ENCODE measurements at places on chromosomes 16 and 17.

DNA sequence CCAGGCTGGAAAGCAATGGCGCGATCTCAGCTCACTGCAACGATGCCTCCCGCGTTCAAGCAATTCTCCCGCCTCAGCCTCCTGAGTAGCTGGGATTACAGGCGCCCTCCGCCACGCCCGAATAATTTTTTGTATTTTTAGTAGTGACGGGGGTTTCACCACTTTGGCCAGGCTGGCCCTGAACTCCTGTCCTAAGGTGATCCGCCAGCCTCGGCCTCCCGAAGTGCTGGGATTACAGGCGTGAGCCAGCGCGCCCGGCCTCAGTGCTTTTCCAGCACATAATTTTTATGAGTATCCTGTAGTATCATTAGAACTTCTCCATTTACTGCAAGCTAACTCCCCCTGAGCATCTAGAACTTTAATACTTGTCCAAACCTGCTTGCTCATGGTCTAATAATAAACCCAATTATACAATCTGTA is 1.8 kb downstream of the UBE2G1 start:
- no peaks in the 10 kb centered on the region for H3K27me3 ChIP-seq
- DNase-seq = no peak
- peak overlapping the region; percentile 75 for H3K4me3 ChIP-seq
- no peaks in the 10 kb centered on the region for H3K36me3 ChIP-seq

DNA sequence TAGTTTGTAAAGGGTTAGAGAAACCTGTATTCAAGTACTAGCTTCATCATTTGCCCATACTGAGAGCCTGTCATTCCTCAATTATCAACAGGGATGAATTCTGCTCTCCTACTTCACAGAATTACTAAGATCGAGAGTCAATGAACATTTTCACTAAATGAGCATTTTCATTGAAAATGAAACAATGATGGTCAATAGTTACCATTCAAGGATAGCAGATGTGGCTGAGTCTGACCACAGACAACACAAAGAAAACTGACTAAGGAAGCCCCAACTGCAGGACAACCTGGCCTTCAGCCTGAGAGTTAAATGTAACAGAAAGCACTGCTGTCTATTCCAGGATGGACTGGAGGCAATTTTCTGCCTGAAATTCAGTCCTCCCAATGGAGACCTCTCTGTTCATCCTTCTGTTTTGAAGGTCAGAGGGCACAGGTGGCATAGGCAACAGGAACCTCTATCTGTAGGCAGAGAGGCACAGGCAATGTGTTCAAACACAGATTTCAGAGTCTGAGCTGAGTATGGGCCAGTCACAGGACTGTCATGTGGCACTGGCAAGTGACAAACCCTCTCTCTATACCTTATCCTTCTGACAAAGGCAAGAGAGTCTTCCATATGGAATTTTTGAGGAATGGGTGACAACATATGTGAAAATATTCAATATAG is 19.5 kb downstream of the TRAF4 start:
- peaks cover 21% of the 10 kb centered on the region for H3K36me3 ChIP-seq
- H3K27me3 ChIP-seq = no peaks in the 10 kb centered on the region
- H3K27ac ChIP-seq = no peak overlapping the region
- H3K4me1 ChIP-seq = no peaks in the 10 kb centered on the region

DNA sequence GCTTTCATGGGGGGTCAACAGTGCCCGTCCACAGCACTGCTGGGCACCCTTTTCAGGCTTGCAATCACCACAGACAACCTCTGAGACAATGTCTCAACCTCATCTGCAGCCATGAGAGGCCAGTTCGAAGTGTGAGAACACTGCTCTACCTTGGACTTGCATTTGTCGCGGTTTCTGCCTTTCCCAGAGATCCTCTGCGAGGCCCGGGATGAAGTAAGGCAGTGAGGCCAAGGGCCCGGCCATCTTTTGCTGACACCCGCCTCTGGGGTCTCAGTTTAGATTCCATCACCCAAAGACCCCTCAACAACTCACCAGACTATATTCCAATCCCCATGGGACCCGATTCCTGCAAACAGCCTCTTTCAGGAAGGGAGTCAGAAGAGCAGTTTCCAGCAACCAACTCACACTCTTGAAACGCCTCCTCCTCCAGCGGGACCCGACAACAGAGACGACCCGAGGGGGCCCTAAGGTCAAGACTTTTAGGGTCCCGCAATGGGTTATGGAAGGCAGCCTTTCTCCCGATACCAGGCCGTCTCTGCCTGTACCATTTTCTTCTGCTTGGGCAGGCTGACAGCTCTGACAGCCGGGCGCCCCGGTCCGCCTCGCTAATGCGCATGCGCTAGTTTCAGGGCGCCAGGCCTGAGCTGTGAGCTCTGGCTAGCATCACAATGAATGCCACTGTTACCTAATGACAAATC is 576.0 kb downstream of the KCNJ18 start:
- no peaks in the 10 kb centered on the region for H3K27me3 ChIP-seq
- H3K36me3 ChIP-seq = no peaks in the 10 kb centered on the region
- H3K4me3 ChIP-seq = no peak overlapping the region
- no peak for DNase-seq

- H3K27me3 ChIP-seq = no peaks in the 10 kb centered on the region
- H3K4me3 ChIP-seq = peak overlapping the region; percentile 23
- peak overlapping the region; percentile 90 for H3K27ac ChIP-seq
- peak; percentile 94 for DNase-seq
Observed at GRCh38 chr17:40113110-40113906, 8.5 kb upstream of the MSL1 start.

DNA sequence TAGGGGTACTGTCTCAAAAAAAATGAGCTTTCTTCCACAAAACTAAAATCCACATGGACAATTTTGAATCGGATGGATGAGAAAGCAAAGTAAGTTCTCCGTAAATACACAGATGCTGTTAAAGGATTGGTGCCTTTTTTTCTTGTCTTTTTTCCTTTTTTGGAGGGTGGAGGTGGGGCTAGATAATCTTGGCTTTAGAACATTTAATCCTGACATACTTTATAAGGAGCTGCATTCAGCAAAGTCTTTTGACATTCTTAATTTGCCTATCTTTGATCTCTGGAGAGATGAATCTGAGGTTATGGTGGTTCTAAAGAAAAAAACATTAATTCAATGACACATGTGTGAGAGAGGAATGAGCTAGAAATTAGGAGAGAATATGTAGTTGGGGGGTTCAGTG is 312.3 kb upstream of the KCNJ16 start:
- H3K27me3 ChIP-seq = no peaks in the 10 kb centered on the region
- H3K36me3 ChIP-seq = no peaks in the 10 kb centered on the region
- no peak for DNase-seq
- H3K4me3 ChIP-seq = no peak overlapping the region
- H3K4me1 ChIP-seq = no peaks in the 10 kb centered on the region
- H3K27ac ChIP-seq = no peak overlapping the region

DNA sequence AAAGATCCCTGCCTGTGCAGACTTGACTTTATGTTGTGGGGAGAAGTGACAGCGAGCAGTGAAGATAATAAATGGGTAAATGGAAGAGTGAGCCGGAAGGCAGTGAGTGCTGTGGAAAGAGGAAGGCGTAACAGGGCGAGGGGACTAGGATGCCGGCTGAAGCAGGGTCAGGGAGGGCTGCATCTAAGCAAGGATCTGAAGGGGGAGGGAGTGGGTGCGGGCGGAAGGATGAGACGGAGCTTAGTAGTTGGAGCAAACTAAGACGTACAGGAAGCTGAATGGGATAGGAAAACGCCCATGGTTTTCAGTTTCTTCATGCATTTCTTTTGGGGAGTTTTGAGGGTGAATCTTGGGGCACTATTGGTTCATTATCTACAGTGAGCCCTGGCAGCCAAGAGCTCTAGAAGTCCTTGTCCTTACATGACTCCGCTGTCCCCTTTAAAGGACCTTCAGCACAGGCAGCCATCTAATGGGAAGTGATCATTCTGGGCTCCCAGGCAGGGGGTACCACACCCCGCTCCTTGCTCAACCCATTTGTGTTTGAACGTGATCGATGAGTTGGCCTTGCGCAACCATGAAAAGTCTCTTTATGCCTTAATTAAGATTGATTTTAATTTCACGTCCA is 10.4 kb upstream of the NAT9 start:
- no peaks in the 10 kb centered on the region for H3K27me3 ChIP-seq
- no peaks in the 10 kb centered on the region for H3K36me3 ChIP-seq
- DNase-seq = no peak
- H3K27ac ChIP-seq = no peak overlapping the region
- no peaks in the 10 kb centered on the region for H3K4me1 ChIP-seq
- H3K4me3 ChIP-seq = no peak overlapping the region

GRCh38 chr16:17469011-17469740 is 1.6 kb downstream of the XYLT1 start:
- DNase-seq = no peak
- H3K27ac ChIP-seq = no peak overlapping the region
- H3K36me3 ChIP-seq = no peaks in the 10 kb centered on the region

DNA sequence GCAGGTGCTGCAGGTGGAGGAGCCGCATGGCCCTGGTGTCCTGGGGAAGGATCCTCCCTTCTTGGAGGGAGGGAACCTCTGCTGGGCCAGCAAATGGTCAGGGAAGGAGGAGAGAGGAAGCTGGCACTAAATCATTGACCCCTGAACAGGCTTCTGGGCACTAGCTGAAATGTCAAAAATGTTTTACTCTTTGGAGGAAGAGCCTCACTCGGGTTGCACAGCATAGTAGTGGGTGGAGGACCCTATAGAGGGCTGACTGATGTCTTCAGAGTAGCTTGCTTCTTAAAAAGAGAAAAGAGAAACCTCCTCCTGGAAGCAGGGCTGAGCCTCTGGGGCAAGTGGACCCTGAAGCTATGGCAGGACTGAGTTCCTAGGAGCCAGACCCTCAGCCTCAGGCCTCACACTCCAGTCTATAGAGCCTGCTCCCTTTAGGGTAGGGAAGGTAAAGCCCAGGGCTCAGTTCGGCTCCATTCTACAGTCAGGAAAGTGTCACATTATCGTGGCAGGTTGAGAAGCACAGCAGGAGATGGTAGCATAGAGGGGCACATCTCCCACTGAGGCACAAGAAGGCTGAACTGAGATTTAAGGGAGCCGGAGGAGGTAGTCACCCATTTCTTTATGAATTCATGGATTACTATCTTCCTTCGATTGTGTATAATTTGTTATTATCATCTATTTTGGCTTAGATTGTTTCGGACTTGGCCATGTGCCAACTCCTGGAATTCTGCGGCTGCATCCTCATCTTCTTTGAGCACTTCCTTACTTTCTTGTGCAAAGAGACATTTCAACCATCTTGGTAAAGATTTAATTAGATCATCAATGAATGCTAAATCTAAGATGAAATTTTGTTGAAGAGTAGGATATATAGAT is 7.3 kb upstream of the CUEDC1 start:
- H3K36me3 ChIP-seq = no peaks in the 10 kb centered on the region
- no peak for DNase-seq
- no peak overlapping the region for H3K4me3 ChIP-seq
- H3K27ac ChIP-seq = no peak overlapping the region

GRCh38 chr16:2766430-2767139 is 10.5 kb downstream of the ELOB start:
- H3K27me3 ChIP-seq = peaks cover 4% of the 10 kb centered on the region
- H3K4me3 ChIP-seq = no peak overlapping the region
- no peak overlapping the region for H3K27ac ChIP-seq
- no peaks in the 10 kb centered on the region for H3K4me1 ChIP-seq
- peaks cover 100% of the 10 kb centered on the region for H3K36me3 ChIP-seq

Data from cardiac muscle cell (in vitro differentiated cells and primary cell).